ENCODE measurements at places on chromosomes 1 and 21. TPM values are rescaled to one million over a fixed set of nuclear protein-coding genes. Genes with fewer than 3 reads are reported as not detected.

HPDL gene
- 22.6 TPM for total RNA-seq

CCDC30 gene
- total RNA-seq = 5.2 TPM

ATP1A2 gene
- not detected for total RNA-seq

DNA sequence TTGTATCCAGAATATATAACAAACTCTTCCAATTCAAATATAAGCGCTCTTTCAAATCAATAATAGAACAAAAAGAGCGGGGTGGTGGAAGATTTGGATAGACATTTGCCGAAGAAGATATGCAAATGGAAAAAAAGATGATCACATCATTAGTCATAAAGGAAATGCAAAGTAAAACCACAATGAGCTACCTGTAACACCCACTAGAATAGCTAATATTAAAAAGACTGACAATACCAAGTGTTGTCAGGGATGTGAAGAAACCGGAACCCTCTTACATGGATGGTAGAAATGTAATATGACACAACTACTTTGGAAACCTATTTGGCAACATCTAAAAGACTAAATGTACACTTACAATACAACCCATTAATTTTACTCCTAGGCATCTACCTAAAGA, 5.7 kb upstream of the TRAF5 start:
- peak overlapping the region; percentile 33 for H3K4me3 ChIP-seq
- H3K4me1 ChIP-seq = peaks cover 19% of the 10 kb centered on the region
- H3K36me3 ChIP-seq = no peaks in the 10 kb centered on the region

DNA sequence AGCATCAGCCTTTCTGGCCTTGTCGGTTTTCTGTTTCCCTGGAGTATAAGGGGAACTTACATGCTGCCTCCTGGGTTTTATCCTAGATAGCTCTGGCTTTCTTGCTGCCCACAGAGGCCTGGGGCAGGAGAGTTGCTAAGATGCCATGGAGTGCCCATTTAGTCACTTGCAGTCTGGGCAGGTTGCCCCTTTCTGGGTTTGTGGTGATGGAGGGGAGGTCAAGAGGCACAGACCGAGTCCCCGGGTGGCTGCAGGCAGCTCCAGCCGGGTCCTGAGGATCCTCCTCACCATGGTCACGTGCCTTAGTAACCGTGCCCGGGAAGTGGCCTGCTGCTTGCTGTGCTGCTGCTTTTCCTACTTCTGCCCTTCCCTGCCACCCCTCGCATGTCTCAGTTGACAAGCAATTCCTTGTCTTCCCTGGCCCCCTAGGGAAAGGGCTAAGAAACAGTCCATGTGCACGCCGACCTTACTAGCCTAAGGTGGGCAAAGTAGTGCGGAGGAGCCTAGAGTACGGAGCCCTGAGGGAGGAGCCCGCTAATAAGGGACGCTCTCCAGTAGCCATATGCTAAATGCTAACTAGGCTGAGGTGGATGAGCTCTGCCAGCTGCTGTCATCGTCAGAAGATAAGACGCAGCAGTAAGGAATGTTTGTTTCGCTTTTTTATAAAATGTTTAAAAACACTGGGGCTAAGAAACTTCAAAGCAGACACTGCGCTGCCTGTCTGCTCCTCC, 34.8 kb downstream of the CLCA1 start:
- H3K27me3 ChIP-seq = no peaks in the 10 kb centered on the region
- H3K4me3 ChIP-seq = peak overlapping the region; percentile 82
- H3K27ac ChIP-seq = no peak overlapping the region

All from activated T-helper 17 cell treated with anti-CD3 and anti-CD28 coated beads, Interleukin-2, amount 50 U/mL, for 72 hours (primary cell).